ENCODE measurements at places on chromosomes 11 and 22.
A peak's percentile ranks its signal among the peaks of the same experiment; 100 is the strongest.

GRCh38 chr11:56932572-56933220 is 56.0 kb upstream of the OR5AK2 start:
- DNase-seq: peak; percentile 23

GRCh38 chr11:134345237-134345550 is 13.4 kb downstream of the GLB1L2 start:
- DNase-seq: no peak

- DNase-seq: no peak
Observed at GRCh38 chr11:112650527-112650926, 310.7 kb upstream of the NCAM1 start.

- DNase-seq: no peak
Observed at GRCh38 chr11:40170078-40170477, 1289.4 kb downstream of the LRRC4C start.

DNA sequence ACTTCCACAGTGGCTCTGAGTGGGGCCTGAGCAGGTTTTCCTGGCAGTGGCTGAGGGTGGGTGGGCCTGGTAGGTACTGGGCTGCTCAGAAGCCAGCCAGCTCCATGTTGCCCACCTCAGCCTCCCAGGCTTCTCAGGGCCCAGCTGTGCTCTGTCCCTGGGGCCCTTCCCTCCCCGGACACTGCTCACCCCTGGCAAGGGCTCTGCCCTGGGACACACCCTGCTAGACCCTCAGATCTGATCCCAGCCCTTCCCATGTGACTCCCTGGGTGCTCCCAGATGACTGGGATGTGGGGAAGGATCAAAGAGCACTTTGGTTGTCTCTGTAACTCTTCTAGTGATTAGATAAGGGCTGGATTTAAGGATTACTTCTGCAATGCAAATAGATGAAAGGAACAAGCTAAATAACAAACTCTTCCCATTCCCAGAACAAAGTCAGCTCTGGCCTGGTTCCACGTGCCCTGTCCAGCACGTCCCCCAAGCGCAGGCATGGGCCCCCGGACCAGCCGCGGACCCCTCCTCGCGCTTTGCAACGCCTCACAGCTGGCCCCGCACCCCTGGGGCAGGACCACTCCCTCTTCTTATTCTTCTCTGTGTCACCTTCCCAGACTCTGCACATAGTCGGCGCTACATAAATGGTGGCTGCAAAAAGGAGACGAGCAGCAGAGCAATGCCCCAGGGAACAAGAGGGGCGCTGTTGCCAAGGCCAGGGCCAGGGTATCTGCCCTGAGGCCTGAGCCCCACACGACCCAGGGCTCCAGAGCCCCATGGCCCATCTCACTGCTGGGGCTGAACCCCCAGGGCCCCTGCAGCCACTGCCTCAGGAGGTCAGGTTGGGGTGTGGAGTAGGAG is 5.7 kb upstream of the KRTAP5-6 start:
- DNase-seq: no peak

DNA sequence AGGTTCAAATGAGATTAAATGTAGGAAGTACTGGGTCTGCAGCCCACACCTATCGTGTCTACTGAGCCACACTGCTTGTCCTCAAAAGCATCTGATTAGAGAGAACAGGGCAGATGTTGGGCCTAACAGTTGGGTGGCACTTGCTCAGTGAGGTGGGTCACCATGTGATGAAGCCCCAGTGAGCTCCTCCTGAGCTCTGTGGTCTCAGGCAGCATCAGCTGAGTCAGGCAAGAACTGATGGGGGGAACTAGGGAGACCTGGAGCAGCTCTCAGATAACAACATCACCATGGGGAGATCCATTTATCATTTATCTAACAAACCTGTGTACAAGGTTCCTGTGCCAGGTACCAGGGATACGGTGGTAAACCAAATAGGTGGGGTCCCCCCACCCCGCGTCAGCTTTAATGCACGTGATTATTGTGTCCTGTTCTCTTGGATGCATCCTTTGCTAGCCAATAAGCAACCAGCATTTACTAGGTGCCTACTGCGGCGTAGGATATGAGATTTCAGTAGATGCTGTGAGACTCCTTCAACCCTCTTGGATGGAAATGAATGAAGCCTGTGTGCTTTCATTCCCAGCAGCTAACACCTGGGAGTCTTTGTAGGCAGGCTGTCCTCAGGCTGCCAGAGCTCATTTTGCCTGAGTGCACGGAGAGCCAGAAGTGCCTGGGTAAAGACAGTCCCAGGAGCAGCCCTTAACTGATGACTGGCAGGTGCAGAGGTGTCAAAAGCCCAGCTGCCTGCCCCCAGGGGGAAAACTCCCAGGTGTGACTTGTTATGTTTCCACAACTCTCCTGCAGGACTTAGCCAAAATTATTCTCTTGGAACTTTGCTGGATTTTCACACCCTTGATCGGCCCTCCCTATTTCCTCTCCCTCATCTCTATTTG is 73.6 kb upstream of the NARS2 start:
- DNase-seq: no peak

GRCh38 chr11:2737226-2737590 is 37.4 kb upstream of the KCNQ1OT1 start:
- no peak for DNase-seq

GRCh38 chr11:61578819-61579675 is 1.8 kb downstream of the SYT7 start:
- DNase-seq: no peak

- DNase-seq: no peak
Observed at GRCh38 chr11:110279881-110280280, 16.5 kb downstream of the RDX start.

- no peak for DNase-seq
Observed at GRCh38 chr11:64110465-64111375, 55.2 kb downstream of the MACROD1 start.

DNA sequence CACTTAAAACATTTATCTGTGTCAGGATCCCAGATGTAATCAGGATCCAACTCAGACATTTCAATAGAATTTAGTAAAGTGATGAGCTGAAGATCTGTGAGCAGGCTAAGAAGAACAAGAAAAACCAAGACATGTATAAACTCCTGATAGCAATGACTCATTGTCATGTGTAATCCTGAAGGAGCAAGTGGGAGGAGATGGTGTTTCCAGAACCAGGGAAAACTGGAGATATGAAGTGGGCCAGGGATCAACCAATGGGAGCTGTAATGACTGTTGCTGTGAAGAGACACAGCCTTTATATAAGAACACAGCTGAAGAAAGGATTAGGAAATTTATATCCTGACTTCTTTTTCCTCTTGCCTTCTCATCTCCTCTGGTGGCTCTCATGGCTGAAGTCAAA is 682.5 kb upstream of the ARHGAP42 start:
- no peak for DNase-seq

DNA sequence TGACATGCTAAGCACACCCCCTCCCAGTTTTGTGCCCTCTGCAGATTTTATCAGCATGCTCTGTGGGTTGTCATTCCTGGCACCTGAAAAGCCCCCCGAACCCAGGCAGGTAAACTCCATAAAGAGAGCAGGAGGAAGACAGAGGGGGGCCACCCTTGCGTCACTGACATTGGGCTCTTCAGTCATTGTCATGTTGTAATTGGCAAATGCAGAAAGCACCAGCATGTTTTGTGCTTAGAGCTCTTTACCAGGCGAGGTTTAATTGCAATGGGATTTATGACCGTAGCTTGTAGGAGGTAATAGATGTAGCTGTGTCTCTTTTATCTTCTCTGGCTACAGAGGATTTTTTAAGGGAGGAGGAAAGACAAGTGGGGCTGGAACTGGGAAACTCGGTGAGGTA is 201.7 kb downstream of the GRIK4 start:
- DNase-seq: no peak

DNA sequence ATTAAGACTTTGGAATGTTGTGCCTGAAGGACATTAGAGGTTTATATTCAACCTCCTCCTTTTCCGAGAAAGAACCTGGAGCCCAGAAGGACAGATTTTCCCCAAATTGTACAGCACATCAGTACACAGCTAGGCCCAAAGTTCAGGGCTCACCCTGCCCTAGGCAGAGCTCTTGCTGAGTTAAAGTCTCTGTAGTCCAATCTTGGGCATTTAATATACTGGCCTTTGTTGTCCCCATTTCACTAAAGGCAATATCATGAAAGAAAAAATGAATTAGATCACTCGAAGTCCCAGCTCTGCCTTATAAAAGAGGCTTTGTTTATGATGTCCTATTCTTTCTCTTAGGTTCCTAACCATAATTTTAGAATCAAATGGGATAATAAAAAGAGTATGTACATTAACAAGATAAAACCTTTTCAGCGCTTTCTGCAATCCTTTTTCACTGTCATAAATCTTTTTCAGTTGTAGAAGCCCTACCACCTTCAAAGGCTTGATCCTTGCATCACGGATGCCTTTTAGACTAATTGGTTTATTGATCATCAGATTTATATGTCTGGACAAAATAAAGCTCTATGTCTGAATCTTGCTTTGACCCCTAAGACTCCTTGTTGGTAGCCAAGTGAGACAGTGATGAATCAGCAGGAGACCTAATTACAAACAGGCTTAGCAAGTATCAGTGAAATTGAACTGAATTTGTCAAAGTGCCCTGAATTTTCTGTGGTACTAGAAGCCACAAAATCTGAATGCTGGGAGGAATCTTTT is 39.8 kb downstream of the RELT start:
- peak; percentile 52 for DNase-seq

GRCh38 chr11:126561327-126561893 is 205.9 kb downstream of the ST3GAL4 start:
- DNase-seq: no peak

GRCh38 chr11:34859496-34859895 is 56.7 kb downstream of the APIP start:
- no peak for DNase-seq

GRCh38 chr11:86686531-86686930 is 14.1 kb upstream of the ME3 start:
- DNase-seq: no peak

- no peak for DNase-seq
Observed at GRCh38 chr11:77172666-77172982, 44.6 kb downstream of the MYO7A start.

- no peak for DNase-seq
Observed at GRCh38 chr11:80650966-80651365, 1210.1 kb upstream of the TENM4 start.

GRCh38 chr11:82858556-82859091 is 41.6 kb downstream of the PRCP start:
- DNase-seq: peak; percentile 33

DNA sequence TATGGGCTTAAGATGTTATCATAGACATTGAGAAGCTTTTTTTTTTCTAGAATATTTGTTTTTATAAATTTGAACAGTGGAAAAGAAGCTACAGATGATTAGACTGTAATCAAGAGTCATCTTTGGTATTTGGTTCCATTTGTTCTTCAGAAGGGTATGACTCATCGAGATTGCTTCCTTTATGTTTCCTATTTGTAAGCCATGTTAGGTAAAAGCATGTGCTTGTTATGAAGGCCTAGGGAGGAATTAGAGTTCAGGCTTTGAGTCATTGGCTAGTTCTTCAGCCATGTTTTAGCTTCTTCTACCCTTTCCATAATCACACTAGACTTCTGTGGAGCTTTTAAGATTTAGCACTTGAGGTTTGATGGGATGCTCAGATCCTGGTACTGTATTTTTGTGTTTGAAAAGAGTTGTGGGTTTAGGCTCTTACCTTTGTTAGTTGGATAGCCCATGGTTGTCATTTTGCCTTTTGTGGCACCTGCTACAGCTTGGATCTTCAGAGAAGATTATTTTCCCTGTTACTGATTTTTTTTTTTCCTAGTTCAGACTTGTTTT is 44.3 kb downstream of the POLD3 start:
- peak; percentile 75 for DNase-seq

DNA sequence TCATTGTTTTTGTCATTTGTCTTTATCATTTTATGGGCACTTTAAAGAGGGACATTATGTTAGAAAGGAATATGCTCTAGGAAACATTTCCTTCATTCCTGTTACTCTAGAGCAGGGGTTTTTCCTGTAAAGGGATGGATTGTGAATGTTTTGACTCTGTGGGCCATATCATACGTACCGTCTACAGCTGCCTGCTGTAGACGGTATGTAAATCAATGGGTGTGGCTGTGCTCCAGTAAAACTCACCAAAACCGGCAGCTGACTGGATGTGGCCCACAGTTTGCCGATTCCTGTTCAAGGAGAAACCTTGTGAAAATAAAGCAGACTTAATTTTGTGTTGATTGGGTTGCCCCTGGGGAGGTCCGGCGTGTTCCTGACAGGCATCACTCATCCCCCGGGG is 7.3 kb downstream of the IGHMBP2 start:
- no peak for DNase-seq
